SK-N-SH (cell line): ENCODE measurements at places on chromosomes 12 and 14. TPM values are rescaled to one million over a fixed set of nuclear protein-coding genes. Genes with fewer than 3 reads are reported as not detected.
A peak's percentile ranks its signal among the peaks of the same experiment; 100 is the strongest.

DNA sequence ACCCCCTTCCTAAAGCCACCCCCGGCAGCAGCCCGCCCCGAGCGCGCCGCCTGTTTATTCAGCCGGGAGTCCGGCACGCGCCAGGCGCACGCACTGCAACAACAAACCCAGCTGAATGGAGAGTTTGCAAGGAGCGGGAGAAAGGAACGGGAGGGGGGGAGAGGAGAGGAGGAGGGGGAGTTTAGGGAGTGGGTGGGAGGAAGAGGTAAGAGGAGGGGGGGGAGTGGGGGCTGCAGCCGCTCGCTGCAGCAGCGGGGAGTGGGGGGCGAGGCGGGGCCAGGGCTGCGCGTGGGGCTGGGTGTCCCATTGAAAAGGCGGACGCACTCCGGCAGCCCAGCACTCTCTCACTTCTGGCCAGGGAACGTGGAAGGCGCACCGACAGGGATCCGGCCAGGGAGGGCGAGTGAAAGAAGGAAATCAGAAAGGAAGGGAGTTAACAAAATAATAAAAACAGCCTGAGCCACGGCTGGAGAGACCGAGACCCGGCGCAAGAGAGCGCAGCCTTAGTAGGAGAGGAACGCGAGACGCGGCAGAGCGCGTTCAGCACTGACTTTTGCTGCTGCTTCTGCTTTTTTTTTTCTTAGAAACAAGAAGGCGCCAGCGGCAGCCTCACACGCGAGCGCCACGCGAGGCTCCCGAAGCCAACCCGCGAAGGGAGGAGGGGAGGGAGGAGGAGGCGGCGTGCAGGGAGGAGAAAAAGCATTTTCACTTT, at the start of gene ASCL1:
Gene ASCL1 (plus strand): TSS at position 336 of the 712 bp plus-strand sequence. CDS start 571 bp downstream, outside the sequence.
- H3K4me1 ChIP-seq = peaks cover 2% of the 10 kb centered on the region; the same call in 1 of the 2 replicates
- H3K36me3 ChIP-seq = no peaks in the 10 kb centered on the region
- no peak within 1 kb of the TSS for H3K27ac ChIP-seq

- no peak for DNase-seq
- no peak overlapping the region for H3K27ac ChIP-seq
- no peaks in the 10 kb centered on the region for H3K27me3 ChIP-seq
- H3K4me1 ChIP-seq = peaks cover 9% of the 10 kb centered on the region; the same call in 1 of the 2 replicates
- no peaks in the 10 kb centered on the region for H3K36me3 ChIP-seq
These were observed 96.5 kb downstream of the FOXN3 start for GRCh38 chr14:89320381-89321000.

DNA sequence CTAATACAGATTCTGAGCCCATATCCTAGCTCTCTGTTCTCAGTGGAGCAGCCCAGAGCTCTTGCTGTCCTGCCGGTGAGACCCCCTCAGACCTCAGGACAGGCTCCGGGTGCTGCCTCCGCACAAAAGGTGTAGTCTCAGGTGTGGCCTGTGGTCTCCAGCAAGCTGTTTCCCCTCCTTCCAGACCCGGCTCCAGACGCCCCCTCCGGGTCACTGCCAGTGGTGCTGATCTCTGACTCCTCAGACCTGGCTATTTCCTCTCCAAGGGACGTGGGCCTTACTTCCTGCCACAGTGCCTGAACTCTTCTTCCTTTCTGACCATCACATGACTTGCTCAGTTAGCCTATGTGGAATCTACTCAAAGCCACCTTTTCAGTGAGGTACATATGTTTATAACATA, 337.5 kb downstream of the GLT1D1 start:
- no peak overlapping the region for H3K4me3 ChIP-seq
- H3K27ac ChIP-seq = no peak overlapping the region
- no peaks in the 10 kb centered on the region for H3K4me1 ChIP-seq
- H3K36me3 ChIP-seq = no peaks in the 10 kb centered on the region

DNA sequence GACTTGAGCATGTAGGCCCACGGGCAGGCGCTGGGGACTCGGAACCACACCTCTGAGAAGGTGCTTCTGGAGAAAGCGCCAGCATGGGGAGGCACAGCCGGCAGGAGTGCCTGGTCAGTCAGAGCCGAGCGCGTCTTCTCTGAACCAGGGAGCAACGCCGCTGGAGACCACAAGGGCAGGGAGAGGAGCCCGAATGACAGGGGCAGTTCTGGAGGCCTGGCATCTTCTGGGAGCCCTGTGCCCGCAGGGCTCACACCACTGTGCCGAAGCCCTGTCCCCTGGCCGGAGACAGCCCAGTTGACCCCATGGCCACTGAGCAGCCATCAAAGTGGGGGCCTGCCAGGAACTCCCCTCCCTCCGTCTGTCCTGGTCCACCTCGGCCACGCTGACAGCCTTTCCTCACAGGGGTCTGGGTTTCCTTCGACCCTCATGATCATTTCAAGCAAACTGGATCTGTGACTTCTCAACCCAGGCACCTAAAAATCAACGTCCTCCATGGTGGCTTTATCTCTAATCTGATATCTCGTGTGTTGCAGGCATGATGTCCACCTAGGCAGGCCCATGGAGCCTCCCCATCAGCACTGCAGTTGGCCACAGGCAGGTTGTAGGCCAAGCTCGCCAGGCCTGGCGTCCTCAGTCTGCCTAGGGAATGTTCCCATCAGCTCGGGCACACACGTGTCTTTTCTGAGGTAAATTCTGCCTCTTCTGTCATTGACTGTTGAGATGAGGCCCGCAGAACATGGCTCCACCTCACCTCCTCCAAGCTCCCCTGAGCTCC, 299.3 kb upstream of the RTL1 start:
- no peaks in the 10 kb centered on the region for H3K27me3 ChIP-seq
- no peaks in the 10 kb centered on the region for H3K36me3 ChIP-seq
- no peak overlapping the region for H3K27ac ChIP-seq
- H3K4me3 ChIP-seq = no peak overlapping the region; the same call in 1 of the 2 replicates

DNA sequence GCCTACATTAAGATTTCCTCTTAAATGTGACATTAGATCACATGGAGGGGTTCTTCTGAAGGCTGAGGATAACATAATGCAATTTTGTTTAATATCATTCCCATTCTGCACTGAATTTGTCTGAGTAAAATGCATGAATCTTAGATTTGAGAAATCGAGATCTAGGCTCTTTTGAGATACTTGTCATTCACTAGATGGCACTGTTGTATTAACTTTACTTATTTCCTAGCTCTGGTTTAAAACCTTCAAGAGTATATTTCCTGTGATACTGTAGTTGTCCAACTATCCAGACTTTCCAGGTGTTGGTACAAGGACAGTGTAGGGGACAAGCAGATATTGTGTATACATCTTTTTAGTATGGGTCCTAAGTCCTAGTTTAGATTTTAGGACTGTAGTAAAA, 91.7 kb upstream of the SEL1L start:
- H3K4me1 ChIP-seq = no peaks in the 10 kb centered on the region
- H3K36me3 ChIP-seq = no peaks in the 10 kb centered on the region
- peak; percentile 17 for DNase-seq

DNA sequence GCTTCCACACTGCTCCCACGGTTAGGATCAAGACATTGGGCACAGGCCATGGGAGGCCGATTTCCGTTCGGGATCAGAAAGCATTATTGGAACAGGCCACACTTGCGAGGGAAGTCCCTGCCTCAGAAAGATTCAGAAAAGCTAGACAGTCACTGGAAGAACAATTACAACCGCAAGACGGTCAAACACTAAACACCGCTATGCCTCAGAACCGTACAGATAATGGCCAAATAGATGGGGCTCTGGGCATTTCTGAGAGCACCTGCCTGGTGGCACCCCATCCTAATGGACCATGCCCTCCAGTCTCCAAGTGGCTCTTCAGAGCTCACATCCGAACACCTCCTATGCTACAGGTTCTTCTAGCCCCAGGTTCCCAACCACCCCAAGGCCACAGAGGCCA, 42.0 kb downstream of the SSH1 start:
- H3K36me3 ChIP-seq = peaks cover 58% of the 10 kb centered on the region
- no peak overlapping the region for H3K4me3 ChIP-seq
- H3K27ac ChIP-seq = no peak overlapping the region
- DNase-seq = no peak
- H3K27me3 ChIP-seq = no peaks in the 10 kb centered on the region

DNA sequence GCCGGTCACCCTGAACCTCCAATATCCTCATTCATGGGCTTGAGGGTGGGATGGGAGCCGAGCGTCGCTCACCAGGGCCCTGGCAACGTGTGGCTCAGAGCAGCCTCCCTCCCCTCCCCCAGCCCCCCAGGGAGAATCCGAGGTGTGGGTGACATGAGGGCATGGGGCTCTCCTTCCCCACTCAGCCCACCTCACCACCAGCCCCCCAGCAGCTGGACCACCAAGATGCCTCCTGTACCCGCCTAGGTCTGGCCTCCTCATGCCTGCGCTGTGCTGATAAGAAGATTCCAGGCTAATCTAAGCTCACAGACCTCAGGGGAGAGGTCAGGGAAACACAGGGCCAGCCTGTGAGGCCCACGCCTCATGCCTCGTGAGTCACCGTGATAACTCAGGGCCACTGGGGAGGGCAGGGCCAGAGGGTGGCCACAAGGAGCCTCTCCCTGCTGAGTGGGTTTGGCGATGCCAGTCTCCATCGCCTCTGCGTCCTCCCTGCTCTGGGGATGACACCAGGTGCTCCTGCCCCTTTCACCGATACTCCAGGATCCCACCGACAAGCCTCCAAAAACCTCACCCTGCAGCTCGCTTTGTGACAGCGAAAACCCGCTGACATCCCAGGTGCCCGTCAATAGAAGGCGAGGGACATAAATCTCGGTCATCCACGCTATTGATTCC, 56.9 kb downstream of the TESC start:
- H3K4me1 ChIP-seq = peaks cover 13% of the 10 kb centered on the region; the same call in 1 of the 2 replicates
- no peak for DNase-seq
- H3K36me3 ChIP-seq = no peaks in the 10 kb centered on the region
- H3K27ac ChIP-seq = no peak overlapping the region
- H3K4me3 ChIP-seq = no peak overlapping the region
- no peaks in the 10 kb centered on the region for H3K27me3 ChIP-seq

The KRT82 gene
- not detected in 2 replicates for polyA plus RNA-seq
